Endodermal cell (in vitro differentiated cells): ENCODE measurements at places on chromosomes 7 and 10. TPM values are rescaled to one million over a fixed set of nuclear protein-coding genes. Genes with fewer than 3 reads are reported as not detected.

- no peak for DNase-seq
These were observed 156.8 kb upstream of the FRMD4A start for GRCh38 chr10:14487488-14487883.

DNA sequence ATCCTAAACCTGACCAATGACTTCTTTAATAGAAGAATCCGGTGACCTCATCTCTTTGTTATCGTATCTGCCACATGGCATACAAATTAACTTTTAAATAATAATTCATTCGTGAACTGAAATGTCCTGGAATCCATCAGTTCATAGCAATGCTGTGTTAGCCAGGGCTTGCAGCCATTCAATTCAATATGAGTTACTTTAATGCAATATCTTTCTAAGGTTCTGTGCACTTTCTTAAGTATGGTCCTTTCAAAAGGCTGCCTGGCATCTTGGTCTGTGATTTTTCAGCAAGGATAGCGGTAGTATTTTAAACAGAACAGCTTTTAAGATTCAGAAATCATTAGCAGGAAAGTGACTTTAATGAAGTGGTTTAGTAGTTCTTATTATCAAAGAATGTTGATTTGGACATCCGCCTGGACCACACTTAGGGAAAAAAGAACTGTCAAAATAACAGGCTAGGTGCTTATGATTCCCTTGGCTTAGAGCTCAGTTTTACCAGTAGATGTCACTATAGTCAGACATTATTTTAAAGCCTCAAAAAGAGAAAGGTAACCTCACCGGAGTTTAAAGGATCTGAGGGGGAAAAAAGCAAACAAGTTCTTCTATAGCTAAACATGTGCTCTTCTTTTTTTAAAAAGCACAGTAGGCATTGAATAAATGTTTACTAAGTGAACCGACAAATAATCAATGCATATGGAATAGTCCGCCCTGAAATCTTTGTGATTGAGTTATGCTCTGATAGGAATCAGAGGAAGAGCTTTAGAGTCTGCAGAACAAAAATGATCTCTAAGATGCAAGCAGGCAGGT, 22.7 kb downstream of the SLC35G1 start:
- no peak for DNase-seq

GRCh38 chr10:66586897-66587679, 338.7 kb upstream of the LRRTM3 start:
- no peak for DNase-seq

- DNase-seq = no peak
These were observed 685 bp downstream of the CASP2 start for GRCh38 chr7:143288836-143289235.

DNA sequence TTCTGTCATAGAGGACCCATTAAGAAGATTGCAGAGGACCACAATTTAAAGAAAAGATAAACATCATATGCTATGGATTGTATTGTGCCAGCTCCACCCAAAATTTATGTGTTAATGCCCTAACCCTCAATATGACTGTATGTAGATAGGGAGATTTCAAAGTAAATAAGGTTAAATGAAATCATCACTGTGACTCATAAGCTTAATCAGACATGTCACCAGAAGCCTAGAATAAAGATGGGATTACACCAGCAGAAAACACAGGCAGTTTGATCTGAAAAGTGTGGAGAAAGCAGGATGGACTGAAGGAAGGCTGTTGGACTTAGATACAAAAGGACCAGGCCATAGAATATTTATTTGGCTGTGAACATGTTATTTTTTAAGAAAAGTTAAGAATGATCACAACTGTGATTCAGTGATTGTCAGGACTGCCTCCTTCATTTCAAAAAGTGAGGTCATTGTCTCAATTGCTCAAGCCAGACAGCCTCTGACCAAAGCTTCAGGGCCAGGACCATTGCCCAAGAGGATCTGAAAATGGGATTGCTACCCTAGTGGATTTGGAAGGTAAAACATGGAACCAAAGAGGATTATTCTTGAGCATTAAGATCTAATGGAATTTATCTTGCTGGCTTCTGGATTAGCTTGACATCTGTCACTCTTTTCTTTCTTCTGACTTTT, 270.8 kb upstream of the POM121L12 start:
- no peak for DNase-seq

GRCh38 chr7:31478721-31479120, 35.2 kb upstream of the ITPRID1 start:
- DNase-seq = no peak

GRCh38 chr7:14195079-14195478, 205.6 kb upstream of the ETV1 start:
- peak; percentile 50 for DNase-seq

GRCh38 chr7:28570970-28571288, 158.6 kb downstream of the CREB5 start:
- DNase-seq = no peak

- DNase-seq = no peak
These were observed 677 bp downstream of the SKAP2 start for GRCh38 chr7:26863518-26864308.

- no peak for DNase-seq
These were observed 19.5 kb upstream of the PLPP4 start for GRCh38 chr10:120437541-120437940.

DNA sequence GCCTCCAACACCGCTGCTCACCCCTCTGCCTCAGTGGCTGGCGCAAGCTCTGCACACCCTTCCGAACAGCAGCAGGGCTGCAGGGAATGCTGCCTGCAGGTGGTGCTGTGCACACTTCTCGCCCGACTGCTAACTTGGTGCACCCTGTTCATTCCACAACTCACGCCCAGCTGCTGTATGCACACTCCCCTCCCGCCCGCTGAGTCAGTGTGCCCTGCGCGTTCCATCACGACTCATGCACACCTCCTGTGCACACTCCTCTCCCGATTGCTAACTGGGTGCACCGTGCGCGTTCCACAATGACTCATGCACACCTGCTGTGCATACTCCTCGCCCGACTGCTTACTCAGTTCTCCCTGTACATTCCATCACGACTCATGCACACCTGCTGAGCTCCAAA, 21.5 kb downstream of the ADARB2 start:
- DNase-seq = peak; percentile 80

DNA sequence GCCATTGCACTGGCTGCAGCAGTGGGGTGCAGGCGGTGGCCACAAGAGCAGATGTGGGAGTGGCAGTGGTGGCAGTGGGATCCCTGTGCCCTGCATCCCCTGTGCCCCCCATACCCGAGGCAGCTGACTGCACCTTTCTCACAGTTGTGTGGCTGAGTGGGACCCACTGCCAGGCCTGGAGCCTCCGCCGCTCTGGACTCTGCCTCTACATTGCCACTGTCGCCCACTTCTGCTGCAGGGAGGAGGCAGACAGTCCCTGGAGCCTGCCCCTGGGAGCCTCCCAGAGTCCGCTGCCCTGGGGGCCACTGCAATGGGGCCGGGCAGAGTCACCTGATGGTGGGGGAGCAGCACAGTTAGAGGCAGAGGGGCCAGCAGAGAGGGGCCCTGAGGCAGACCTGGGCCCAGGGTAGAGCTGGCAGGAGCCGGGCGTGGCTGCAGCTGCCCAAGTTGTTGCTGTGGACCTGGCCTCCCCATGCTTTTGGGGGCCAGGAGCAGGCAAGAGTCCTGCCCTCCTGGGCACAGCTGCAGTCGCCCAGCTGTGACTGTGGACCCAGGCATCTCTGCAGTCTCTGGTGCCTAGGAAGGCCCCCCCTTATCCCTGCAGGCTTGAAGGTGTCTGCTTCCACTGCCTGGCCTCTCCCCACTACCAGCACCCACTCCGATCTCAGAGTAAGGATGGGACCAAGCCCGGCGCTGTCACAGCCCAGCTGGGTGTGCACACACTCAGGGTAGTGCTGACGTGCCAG, 22.2 kb downstream of the FAM241B start:
- no peak for DNase-seq

- peak; percentile 70 for DNase-seq
These were observed 52.6 kb downstream of the PFKP start for GRCh38 chr10:3119796-3120459.

DNA sequence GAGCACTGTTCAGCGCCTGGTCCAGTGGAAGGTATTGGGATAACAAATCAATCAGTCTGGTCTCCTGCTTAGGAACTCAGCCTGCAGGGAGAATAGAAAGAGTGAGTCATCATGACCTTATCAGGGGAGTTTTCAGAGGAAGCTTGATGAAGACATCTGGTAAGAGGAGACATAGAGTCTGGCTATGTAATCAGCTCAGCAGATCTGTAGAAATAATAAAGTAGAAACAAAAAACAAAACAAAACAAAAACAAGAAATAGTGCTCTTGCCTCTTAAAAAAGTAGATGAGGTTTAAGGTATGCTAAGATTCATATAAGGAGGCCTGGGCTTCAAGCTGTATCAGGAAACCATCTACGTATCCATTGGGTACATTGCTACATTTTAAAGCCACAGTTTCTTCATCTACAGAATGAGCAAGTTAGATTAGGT, 14.4 kb downstream of the TAS2R41 start:
- no peak for DNase-seq

- DNase-seq = no peak
These were observed 128.6 kb downstream of the WDR37 start for GRCh38 chr10:1184541-1185430.

- no peak for DNase-seq
These were observed 15.3 kb downstream of the SLF2 start for GRCh38 chr10:100928039-100928438.

DNA sequence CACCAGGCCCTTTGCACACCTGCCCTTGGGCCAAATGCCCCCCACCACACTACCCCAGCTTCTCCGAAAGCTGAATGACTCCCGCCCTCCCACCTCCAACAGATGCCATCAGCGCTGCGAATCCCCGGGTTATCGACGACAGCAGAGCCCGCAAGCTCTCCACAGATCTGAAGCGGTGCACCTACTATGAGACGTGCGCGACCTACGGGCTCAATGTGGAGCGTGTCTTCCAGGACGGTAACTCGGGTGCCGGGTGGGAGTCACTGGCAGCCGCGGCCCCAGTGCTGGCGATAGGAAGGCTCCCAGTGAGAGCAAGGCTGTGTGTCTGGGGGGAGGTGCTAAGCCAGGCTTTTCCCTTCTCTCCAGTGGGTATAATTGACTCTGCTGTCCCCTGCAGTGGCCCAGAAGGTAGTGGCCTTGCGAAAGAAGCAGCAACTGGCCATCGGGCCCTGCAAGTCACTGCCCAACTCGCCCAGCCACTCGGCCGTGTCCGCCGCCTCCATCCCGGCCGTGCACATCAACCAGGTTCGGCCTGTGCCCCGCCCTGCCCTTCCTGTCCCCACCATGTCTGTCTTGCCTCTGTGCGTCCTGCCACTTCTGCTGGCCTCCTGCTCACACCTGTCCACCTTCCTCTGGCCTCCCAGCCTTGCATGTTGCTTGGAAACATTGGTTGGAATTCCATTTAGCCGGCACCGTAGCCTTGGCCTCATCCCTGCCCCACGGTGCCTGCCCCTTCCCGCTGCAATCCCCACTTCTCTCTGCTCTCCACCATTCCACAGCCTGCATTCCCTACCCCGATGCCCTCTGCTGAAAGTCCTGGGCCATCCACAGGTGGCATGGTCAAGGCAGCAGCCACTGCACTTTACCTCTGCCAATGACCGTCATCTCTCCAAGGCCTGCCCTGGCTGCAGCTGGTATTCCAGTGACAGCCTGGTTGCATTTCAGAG, 32.1 kb downstream of the AGAP3 start:
- DNase-seq = no peak

DNA sequence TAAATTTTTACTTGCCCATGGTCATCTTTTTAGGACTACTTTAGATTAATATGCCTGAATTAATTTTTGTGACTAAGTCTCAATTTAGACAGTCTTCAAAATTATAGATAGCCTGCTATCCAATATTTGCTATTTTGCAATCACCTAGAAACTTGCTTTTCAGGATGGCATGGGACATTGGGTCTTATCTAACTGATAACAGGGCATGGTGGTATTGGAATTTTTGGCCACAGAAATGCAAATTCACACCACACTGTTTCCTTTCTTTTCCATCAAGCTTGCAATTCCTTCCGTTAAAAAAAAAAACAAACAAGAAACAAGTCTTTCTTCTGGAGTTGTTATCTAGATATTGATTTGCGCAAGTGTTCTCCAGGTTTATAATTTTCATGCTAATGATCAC, 8.8 kb downstream of the ARL5B start:
- no peak for DNase-seq

DNA sequence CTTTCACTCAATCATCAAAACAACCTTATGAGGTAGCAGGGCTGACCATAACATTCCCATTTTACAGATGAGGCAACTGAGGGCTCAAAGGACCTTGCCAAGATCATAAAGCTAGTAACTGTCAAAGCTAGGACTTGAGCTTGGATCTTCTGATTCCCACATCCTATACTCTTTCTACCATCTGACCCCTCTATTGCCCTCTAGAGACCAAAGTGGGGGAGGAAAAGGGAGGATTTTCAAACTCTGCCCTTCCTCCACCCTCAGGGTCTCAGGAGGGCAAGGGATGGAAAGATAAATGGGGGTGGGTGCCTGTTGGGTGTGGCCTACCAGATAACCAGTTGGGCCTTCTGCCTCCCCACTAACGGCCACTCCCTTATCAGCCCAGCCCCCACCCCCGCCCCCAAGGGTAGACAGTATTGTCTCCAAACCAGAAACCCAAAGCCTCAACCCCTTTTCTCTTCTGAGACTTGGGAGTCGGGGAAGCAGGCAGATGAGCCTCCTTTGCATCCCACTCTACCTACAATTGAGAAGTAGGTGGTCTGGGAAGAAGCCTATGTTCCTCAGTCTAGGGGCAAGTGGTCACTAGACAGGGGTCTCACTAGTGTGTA, 7.9 kb downstream of the LDB1 start:
- peak; percentile 67 for DNase-seq

DNA sequence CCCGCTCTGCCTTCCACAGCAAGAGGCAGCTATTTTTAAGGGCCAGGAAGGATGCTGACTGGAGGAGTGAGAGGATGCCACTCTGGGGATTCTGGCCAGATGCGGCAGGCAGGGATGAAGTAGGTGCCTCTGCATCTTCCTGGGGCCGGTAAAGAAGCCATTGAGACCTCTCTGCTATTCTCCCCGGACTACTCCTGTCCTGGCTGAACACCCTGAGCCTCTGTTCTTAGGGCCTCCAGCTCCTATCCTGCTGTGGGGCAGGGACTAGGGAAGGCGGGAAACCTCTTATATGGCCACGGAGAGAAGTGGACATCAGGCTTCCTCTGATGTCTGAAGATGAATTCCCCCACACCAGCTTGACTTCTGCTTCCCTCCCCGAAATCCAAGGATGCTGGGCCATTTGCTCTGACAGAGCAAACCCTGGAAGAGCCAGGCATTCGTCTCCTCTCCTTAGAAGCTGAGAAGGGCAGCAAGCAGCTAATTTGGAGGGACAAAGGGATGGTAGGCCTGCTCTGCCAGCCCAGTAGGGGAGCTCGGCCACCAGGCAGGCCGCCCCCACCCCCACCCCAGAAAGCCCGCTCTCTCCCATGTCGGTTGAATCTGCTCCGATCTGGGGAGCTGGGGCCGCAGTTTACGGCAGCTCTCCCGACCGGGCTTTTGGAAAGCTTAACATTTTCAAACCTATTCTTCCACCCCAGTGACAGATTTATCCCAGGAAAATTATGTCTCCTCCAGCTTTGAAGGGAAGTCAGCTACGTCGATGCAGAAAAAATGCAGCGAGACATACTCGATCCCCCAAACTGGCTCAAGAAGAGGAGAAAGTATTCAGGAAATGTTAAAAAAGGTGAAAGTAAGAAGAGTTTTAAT, 2.8 kb downstream of the FGF8 start:
- DNase-seq = peak; percentile 57

GDF2 gene
- not detected in 3 replicates for total RNA-seq

LBX1 gene
- not detected in 2 replicates for total RNA-seq

WEE2 gene
- not detected in 3 replicates for total RNA-seq

RALA gene
- total RNA-seq = 44.6 to 47.4 TPM (median 46.4 TPM) in 3 replicates

EPO gene
- total RNA-seq = 0.35 to 0.38 TPM in 2 of 3 replicates, not detected in the other

SPDYE1 gene
- not detected in 3 replicates for total RNA-seq

FAM180A gene
- total RNA-seq = not detected in 2 replicates
